ENCODE measurements at places on chromosomes 2 and 18.

GRCh38 chr18:52391810-52392559 is 52.0 kb downstream of the DCC start:
- no peak for DNase-seq

DNA sequence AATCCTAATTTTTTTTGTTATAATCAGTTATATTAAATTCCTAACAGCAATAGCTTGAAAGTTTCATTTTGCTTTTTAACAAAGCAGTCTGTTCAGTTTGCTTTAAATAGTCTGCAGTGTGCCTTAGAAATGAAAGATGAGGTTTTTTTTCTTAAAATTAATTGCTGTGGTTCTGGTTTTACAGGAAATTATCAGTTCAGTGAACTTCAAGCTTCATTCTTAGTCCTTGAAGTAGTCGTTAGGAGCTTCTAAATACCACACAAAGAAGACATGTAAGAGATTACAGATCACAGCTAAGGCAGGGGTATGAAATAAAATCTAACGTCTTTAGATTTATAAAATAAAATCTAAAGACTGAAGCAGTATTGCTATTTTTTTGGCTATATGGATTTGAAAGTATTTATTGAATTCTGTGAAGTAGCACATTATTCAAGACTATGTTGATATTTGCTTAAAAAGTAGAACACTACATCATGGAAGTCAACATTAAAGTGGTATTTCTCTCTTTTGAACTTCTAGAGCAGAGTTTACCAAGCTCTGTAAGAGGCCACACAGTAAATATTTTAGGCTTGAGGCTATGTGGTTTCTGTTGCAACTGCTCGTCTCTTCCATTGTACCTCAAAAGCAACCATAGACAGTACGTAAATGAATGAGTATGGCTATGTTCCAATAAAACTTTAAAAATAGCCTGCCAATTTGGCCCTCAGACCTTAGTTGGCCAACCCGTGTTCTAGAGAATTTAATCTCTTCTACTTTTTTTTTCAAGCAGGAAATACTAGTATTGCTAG is 81.5 kb upstream of the STON1 start:
- DNase-seq: no peak

DNA sequence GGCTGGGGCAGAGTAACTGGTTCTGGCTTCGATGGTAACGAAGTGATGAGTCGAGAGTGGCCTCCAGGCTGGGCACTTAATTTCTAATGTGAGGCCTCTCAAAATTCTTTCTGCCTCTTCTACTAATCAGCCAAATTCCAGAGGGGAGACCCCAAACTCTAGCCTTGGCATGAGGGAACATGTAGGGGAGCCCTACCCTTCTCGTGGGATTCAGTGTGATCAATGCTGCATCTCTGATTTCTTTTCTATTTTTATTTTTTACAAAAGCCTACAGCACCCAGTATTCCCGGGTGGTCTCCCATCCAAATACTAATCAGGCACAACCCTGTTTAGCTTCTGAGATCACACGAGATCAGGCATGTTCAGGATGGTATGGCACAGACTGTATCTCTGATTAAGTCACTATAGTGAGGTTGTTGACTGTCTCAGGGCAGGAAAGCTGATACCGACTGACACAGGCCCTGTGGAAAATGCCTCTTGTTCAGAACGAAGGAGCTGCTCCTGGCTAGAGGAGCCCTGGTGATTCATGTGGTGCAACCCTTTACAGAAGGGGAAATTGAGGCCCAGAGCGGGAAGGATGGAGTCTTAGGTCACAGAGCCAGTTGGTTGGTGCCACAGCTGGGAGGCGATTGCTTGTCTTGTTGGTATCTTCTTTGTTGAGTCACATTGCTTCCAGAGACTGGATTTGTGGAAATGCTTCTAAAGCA is 126.3 kb upstream of the HS6ST1 start:
- DNase-seq: no peak

DNA sequence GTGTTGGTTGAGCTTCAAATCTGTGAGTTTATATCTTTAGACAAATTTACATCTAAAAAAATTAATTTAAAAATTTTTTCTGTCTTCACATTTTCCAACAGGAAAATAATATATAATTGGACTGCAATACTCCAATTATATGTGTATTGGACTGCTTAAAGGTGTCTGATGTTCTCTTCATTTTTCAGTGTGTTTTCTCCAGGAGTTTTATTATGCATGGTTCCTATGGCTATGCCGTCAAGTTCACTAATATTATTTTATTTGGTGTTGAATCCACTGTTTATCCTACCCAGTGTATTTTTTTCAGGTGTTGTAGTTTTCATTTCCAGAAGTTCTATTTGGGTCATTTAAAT is 62.1 kb upstream of the CTLA4 start:
- DNase-seq: no peak

- no peak for DNase-seq
Observed at GRCh38 chr2:204635478-204635877, 90.2 kb downstream of the PARD3B start.

DNA sequence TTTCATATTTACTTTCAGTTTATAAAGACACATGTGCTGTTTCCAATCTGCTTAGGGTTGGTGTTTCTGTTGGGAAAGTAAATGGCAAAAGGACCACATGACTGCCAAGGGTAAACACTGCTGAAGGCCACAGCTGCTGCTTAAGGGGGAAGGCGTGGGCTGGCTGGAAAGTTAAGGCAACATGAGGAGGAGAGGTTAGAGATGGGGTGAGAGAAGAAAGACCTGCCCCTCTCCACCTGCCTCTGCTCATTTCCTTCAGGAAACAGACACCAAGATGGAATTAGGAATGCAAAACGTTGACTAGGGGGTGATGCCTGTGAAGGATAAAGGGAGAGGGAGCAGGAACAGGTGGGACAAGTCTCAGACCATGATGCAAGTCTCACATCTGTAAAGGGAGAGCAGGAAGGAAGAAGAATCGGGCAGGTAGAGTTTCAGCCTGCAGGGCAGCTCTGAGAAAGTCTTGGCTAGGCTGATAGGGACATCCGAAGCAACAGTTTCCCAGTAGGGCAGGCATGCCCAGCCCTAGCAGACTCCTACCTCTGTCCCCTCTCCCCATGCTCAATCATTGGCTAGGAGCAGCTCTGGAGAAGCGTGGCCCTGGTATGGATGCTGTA is 86.0 kb downstream of the CDC42EP3 start:
- DNase-seq: no peak

- no peak for DNase-seq
Observed at GRCh38 chr2:197838036-197838435, 33.6 kb downstream of the PLCL1 start.

DNA sequence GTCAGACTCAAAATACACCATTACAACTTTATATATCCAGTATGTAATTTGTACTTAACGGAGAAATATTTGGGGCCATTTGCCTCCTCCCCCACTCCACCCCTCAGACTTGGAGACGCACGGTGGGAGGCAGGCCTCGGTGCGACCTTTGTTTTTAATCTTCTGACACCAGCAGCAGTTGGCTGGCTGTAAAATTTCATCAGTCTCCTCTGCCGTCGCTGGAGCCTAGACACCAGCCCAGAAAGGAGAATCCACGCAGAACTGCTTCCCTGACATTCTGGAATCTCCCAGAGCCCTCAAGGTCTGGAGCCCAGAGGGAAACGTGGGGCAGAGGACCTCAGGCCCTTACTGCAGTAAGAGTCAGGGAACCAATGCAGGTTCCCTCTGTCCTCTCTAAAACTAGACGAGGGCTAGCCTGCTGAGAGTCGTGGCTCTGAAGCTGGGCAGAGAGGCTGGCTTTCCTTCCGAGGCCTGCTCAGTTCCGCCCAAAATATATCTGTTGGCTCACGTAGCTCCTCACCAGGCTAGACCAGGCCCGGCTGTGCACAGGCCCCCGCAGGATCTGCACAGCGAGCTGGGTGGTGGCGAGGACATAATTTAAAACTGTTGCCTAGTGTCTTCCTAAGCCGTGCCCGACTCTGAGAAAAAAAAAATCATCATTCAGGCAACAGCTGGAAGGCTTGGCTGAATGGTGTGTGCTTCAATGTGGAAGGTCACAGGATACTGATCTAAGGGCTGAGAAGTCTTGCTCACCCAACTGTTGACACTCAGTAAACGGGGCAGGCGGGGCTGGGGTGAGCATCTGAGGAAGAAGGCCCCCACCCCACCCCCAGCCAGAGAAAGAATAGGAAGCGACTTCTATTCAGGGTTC is 40.4 kb downstream of the EN1 start:
- DNase-seq: no peak

DNA sequence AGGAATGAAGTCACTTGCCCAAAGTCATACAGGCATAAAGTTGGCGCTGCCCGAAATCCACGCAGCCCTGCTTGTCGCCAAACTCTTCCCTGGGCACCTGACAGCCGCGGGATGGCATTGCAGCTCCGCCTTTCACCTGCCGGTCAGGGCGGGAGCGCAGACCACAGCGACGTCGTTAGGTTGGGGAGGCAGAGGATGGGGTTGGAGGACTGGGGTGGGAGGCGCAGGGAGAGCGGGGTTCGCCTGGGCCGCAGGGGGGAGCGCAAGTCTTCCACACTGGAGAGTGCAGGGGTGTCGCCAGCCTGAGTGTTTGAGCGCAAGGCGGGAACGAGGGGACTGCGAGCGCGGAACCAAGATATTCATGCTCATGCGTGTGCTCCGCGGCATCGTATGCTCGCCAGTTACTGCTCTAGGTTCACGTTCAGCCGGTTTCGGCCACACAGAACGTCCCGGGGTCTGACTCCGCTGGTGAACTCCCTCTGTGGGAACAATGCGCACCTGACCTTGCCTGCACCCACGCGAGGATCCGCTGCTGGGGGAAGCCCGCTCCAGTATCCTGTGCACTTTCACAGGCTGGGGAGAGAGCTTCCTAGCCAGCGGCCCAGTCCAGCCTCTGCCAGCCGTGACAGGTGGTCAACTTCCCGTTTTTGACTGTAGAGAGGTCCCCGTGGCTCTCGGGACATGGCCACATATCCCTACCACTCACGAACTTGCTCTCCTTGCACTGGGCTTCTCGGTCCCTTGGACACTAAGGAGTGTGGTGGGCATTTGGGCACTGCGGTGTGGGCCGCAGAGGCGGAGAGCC is 767 bp upstream of the NPPC start:
- no peak for DNase-seq
